BJ (cell line): ENCODE measurements at places on chromosomes 1 and 21. TPM values are rescaled to one million over a fixed set of nuclear protein-coding genes. Genes with fewer than 3 reads are reported as not detected.

Gene KRTAP11-1
- polyA plus RNA-seq = not detected in 2 replicates

Gene BROX
- 2.6 and 6.4 TPM in 2 replicates for polyA plus RNA-seq

Gene TMEM54
- 19.1 and 34.9 TPM in 2 replicates for polyA plus RNA-seq

Gene LSM10
- polyA plus RNA-seq = 64.0 and 86.5 TPM in 2 replicates

Gene COL9A2
- polyA plus RNA-seq = 0.07 and 0.13 TPM in 2 replicates
